ENCODE measurements at places on chromosomes 7 and 10.

DNA sequence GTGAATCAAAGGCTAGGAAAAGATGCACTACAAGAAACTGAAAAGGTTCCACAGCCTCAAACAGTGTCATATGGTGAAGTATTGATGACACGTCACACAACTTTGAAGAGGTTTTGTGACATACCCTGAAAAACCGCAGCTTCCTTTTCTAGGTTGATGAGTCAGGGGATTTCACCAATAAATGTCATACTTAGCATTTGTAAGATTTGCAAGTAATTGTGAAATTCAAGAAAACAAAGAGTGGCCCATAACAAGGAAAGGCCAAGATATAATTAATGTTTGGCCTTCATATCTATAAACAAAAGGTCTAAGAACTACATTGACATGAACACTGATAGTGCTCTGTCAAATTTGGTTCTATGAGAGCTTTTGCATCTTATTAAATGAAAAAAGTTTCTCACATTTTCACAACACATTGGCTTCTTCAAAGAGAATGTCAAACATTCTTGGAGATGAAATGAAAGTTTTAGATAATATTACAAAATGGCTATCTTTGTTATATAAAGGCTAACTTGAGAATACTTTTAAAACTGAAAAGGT is 62.0 kb upstream of the NAMPT start:
- peak; percentile 4 for DNase-seq

GRCh38 chr10:83538047-83538446 is 601.3 kb upstream of the GHITM start:
- no peak for DNase-seq

DNA sequence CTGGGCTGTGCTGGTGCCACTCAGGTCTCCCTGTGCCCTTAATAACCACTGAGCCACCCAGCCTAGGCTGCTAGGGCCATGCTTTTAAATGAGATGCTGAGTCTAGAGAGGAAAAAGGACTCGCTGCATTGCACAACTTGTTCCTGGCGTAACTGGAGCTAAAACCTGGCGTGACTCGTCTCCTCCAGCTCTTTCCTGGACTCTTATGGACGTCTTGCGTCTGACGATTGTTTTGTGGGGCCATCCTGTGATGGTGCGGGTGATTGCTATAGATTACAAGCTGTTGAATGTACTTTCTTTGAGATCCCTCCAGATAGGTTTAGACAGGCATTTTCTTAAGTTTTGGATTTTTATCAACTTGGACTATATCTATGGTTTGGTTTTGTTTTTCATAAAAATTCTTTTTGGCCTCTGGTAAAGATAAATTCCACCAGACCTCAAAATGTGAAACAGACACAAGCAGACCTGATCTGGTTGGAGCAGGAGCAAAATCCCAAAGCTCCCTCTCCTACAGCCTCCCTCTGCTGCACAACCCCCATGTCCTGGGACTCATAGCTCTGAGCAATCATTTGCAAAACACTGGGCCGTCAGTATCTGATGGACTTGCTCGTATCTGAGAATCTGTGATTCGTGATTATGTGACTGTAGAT is 230.3 kb downstream of the ARHGAP12 start:
- no peak for DNase-seq

GRCh38 chr7:21281193-21281592 is 146.7 kb upstream of the SP4 start:
- no peak for DNase-seq

GRCh38 chr10:80553436-80553835 is 15.7 kb downstream of the SH2D4B start:
- DNase-seq: no peak

DNA sequence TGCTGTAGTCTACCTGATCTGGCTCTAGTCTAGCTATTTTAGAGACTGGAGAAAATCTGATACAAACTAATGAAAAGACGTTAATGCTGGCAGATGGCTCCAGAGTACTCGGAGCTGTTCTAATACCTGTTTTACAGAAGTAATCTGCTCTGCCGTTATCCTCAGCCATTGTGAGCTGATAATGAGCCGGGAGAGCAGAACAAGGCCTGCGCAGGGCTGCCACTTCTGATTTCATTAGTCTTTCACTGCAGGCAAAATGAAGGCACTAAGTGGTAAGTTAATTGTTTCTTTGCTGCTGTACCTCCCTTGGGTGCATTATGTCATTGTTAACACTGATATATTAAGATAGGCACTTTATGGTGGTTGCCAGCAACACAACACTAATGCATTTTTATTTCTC is 456.4 kb upstream of the PFKP start:
- DNase-seq: no peak

- DNase-seq: no peak
Measured at GRCh38 chr10:92692697-92693533, 3.2 kb downstream of the HHEX start.

DNA sequence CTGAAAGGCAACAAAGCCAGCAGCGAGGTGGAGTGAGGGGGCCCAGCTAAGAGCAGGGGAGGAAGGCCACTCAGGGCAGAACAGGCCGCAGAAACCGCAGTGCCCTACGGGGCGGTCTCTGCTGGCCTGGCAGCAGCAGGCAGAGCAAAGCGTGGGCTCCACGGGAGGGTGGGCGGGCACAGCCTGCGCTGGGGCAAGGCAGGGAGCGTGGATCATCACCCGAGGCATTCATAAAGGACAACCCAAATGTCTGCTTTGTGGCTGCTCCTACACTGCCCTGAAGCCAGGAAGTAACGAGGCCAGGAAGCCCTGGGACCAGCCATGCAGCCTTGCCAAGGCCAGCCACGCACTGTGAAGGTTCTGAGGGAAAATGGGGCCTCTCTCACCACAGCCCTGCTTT is 127.5 kb downstream of the MAD1L1 start:
- DNase-seq: no peak

DNA sequence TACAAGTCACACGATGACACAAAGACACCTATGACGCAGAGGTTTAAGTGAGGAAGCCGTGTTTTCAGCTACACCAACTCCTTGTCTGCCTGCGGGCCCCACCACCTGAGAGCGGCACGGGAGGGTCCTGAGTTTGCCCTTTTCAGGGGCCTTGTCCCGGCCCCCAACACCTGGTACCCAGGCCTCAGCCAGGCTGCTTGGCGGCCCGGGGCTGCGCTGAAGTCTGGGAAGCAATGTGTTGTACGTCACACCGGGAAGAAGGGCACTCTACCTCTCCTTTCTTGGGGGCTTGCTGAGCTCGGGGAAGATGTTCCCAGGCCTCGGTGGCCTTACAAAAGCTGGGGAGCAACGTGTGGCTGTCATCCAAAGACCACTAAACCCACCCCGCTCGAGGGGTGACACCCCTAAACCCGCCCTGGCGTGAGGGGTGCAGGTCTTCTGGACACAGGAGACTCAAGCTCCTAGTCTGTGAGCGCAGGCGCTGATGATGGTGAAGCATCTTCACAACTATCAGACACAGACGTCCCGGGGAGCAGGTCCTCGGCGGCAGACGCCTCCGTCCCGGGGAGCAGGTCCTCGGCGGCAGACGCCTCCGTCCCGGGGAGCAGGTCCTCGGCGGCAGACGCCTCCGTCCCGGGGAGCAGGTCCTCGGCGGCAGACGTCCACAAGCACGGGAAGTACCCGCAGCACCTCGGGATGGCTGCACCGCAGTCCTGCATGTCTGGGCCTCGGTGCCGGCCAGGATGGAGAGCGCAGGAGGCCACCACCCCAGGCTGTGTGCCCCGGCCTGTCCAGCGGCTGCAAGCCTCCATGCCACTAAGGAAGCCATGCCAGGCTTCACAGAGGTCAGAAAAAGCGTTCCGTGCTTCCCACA is 15.4 kb downstream of the CFAP46 start:
- no peak for DNase-seq

GRCh38 chr7:82677493-82677892 is 233.9 kb upstream of the CACNA2D1 start:
- DNase-seq: no peak

DNA sequence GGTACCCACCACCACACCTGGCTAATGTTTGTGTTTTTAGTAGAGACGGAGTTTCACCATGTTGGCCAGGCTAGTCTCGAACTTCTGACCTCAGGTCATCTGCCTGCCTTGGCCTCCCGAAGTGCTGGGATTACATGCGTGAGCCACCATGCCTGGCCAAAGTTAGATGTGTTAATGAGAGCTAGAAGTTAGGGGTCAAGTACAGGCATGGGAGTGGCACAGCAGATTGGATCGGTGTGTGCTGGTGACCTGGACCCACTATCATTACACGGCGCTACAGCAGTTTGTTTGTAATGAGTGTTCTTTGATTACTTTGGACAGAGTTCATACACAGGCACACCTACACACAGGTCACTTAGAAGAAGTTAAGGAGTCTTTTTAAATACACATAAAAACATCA is 36.7 kb downstream of the DNAJB6 start:
- no peak for DNase-seq

Measured in GM12892 (cell line).